ENCODE measurements at places on chromosomes 4 and X.

DNA sequence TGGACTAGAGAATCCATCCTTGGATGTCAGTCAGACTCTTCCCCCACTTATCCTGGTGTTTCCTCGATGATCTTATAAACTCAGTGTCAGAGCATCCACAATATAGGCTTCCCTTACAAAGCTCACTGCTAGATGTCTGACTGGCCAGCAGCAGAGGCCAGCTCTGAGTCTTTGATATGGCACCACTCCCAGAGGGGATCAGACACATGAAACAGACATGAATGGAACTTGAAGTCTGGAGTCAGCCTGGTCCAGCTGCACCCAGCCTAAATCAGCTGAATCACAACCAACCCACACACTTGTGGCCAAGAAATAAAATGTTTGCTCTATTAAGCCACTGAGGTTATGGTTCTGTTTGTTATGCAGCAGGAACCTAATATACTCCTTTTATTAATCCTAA, 129.6 kb upstream of the MED14 start:
- no peak for DNase-seq

GRCh38 chrX:149469406-149469805, 35.7 kb downstream of the IDS start:
- no peak for DNase-seq

DNA sequence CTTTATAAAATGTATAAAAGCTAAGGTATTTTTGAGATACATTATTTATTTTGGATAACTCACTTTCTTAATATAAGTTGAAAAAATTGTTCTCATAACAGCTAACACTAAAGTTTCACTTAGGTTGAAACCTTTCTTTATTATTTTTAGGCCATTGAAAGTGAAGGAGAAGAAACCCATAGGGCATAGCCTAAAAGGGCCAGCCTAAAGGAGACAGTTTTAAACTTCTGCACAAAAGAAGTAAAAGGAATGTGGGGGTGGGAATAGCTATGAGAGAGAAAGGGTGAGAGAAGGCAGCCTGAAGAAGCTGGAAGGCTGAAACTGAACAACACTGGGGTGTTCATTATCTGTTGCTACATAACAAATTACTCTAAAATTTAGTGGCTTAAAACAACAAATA, 57.6 kb upstream of the RAPGEF2 start:
- no peak for DNase-seq

DNA sequence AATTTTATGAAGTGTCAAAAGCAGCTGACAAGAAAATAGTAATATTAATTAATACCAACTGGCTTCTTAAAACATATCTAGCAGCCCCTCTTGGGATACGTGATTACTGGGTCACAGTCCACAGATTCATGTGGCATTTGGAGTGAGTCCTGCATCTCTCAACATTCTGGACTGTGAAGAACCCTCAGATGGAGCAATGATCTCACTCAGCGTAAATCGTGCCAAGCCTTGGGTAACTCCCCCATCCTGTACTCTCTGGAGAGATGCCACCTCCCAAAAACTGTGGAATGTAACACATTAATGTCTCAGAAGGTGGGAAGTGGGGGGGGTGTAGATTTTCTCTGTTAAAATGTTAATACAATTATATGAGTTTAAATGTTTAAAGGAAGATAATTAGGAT, 118.2 kb upstream of the IQCM start:
- DNase-seq = no peak

- DNase-seq = no peak
Measured at GRCh38 chrX:153622661-153623309, 23.8 kb upstream of the CCNQ start.

DNA sequence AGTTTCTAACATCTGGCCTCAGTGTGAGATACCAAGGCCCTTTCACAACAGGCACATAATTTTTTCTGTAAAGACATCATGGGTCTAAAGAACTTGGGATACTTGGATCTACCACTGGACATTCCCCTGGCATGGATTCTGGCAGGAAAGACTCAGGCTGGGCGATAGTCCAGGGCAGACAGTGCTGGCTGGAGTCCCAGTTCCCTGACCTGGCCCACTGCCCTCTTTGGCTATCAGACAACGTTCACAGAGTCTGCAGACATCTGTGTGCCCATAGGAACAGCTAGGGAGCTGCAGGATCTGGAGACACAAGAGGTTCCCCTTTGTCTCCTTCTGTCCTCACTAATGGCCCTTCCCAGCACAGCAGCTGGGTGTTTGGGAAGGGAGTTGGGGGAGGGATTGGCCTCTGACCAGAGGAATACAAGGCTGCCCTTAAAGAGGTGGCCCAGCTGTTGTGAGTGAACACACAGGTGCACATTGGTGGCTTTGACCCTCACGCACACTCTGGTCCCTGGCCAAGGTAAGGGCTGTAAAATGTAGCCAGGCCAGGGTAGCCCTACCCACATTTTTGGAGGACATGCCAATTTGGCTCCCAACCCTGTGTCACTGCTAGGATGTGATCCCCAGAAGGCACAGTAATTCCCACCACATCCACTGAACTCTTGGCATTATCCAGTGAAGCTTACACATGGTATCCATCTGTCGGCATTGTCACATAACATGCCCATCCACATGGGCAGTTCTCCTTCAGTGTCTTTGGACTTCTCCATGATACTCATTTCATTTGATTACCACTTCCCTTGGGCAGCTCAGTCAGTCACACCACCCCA, 72.3 kb downstream of the SOX3 start:
- peak; percentile 53 for DNase-seq

DNA sequence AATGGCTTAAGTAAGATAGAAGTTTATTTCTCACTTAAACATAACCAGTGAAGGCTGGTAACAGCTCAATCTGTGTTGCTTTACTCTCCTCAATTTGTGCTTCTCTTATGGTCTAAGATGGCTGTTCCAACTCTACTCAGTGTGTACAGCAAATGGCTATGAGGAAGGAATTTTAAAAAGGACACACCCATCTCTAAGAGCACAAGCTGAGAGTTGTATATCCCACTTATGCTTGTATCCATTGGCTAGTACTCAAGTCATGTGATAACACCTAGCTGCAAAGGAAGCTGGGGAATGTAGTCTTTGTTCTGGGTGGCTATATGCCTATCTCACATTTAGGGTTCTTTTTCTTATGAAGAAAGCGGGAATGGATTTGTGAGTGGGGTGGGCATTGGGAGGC, 63.3 kb downstream of the GPAT3 start:
- no peak for DNase-seq

- DNase-seq = no peak
Measured at GRCh38 chr4:110119880-110120279, 78.5 kb downstream of the ELOVL6 start.

DNA sequence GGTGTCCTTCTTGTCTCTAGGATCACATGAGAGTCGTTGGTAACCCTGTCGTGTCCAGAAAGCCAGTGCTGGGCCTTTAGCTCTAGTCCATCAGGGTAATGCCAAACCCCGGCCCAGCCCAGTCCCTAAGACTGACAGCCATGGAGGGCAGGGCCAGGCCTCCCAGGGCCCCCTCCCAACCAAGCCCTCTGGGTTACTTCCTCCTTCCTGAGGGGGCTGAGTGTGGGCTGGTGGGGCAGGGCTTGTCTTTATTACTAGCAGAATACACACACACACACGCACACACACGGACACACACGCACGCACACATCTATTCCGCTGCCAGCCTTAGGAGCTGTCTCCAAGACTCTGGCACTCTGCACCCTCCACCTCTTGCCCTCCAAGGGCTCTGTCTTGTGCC, 35.6 kb upstream of the CDKN2AIP start:
- DNase-seq = no peak

GRCh38 chr4:105050896-105051295, 95.8 kb upstream of the TET2 start:
- DNase-seq = no peak

GRCh38 chr4:186272699-186273391, 6.9 kb downstream of the F11 start:
- DNase-seq = no peak

DNA sequence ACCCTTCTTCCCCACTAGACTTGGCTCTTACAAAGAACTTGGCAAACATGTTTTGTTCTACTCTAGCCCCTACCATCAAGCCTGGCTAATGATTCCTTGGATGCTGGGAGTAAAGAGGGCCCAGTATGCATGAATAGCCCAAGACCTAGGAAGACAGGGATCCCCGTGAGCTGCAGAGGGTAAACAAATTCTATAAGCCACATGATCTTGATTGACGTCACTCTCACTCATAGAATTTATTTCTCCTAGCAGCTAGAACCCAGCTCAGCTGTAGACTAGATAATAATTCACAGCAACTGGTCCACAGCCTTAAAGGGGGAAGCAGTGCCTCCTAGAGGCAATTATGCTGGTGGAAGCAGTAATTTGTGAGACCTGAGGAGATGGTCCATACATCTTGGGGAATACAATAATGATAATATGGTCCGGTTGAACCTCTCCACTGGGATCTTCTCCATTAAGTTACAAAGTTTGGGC, 16.1 kb upstream of the USO1 start:
- no peak for DNase-seq

GRCh38 chr4:174047363-174047762, 236.1 kb downstream of the FBXO8 start:
- no peak for DNase-seq

DNA sequence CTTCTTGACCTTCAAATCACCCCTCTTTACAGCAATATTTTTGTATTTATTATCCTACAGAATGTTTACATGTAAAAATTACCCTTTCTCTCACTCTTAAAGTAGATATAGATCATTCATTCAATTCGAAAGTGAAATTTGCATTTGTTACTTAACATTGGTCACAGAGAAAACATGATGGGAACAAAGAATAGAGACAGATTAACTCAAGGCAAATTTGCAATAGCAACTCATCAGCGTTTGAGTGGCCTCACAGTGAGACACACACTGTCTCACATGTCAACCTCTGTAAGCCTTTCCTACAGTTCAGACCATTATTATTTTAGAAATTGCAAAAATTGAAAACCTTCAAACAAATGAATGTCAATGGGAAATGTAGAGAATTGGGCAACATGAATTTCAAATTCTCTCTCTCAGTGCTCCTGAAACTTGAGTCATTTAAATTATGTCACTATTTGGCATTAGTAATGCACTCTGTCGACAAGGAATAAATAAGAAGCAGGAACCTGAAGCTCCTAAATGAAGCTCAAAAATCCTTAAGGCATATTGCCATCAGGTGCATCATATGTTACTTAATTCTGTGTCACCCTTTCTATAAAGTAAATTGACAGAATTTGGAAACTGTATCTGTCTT, 148.3 kb upstream of the ANXA10 start:
- no peak for DNase-seq

All from Right ventricle myocardium superior (tissue), 1 donor.